ENCODE measurements at places on chromosomes 11 and 22.

- no peaks in the 10 kb centered on the region for H3K27me3 ChIP-seq
- peaks cover 2% of the 10 kb centered on the region for H3K4me1 ChIP-seq
- H3K27ac ChIP-seq, result no peak overlapping the region
- H3K4me3 ChIP-seq, result no peak overlapping the region
- no peaks in the 10 kb centered on the region for H3K36me3 ChIP-seq
- DNase-seq, result no peak
Measured at GRCh38 chr22:43210631-43211515, 23.9 kb upstream of the TTLL12 start.

- no peaks in the 10 kb centered on the region for H3K27me3 ChIP-seq
- H3K4me3 ChIP-seq, result no peak overlapping the region
- peaks cover 10% of the 10 kb centered on the region for H3K36me3 ChIP-seq
Measured at GRCh38 chr11:46522682-46523281, 71.0 kb downstream of the AMBRA1 start.

GRCh38 chr11:6681949-6682348 lies 1.2 kb downstream of the MRPL17 start:
- H3K27ac ChIP-seq, result peak overlapping the region; percentile 100
- H3K4me1 ChIP-seq, result peaks cover 29% of the 10 kb centered on the region

GRCh38 chr22:27476729-27477128 lies 324.8 kb downstream of the MN1 start:
- H3K4me3 ChIP-seq, result no peak overlapping the region
- no peaks in the 10 kb centered on the region for H3K27me3 ChIP-seq
- no peaks in the 10 kb centered on the region for H3K36me3 ChIP-seq

GRCh38 chr11:9277176-9277575 lies 12.0 kb upstream of the DENND5A start:
- H3K36me3 ChIP-seq, result no peaks in the 10 kb centered on the region
- no peak overlapping the region for H3K4me3 ChIP-seq

DNA sequence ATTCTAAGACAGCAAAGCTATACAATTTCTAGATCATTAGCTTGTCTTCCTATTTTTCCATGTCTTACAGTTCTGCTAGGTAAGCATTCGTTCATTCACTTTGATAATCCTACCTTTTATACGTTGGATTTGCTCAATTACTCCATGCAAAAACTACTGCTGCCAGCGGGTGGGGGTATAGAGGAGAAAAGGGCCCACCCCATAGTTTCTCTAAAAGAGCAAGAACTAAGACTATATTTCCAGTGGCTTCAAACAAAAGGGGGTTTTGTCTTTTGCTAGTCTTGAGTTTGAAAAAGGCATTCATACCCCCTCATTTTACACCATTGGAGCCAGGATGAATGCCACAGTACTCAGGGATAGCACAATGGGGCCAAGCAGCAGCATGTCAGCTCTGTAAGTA lies 155.7 kb downstream of the WT1 start:
- H3K4me3 ChIP-seq, result no peak overlapping the region
- DNase-seq, result no peak
- H3K27ac ChIP-seq, result no peak overlapping the region
- no peaks in the 10 kb centered on the region for H3K36me3 ChIP-seq
- no peaks in the 10 kb centered on the region for H3K4me1 ChIP-seq
- H3K27me3 ChIP-seq, result peaks cover 23% of the 10 kb centered on the region

DNA sequence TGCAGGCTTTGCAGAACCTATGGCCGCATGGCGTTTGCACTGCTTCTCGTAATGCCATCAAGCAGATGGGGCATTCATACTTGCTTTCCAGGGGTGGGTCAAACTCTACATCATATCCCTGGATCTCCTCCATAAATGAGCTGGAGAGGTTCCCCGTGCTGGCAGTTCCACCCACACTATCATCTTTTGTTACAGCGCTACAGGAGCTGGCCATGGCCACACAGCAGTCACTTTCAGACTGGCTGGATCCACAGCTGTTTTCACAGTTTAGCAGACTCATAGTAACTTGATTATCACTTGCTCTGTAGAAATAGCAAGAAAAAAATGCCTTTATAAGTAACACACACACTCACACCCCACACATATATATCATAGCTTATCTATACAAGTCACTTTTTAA lies 8.8 kb downstream of the TRAF6 start:
- no peaks in the 10 kb centered on the region for H3K27me3 ChIP-seq
- H3K36me3 ChIP-seq, result peaks cover 11% of the 10 kb centered on the region
- no peak for DNase-seq
- H3K4me1 ChIP-seq, result peaks cover 32% of the 10 kb centered on the region
- no peak overlapping the region for H3K27ac ChIP-seq

GRCh38 chr11:127726367-127726766 lies 725.8 kb upstream of the KIRREL3 start:
- no peak overlapping the region for H3K4me3 ChIP-seq
- no peaks in the 10 kb centered on the region for H3K27me3 ChIP-seq
- no peaks in the 10 kb centered on the region for H3K36me3 ChIP-seq
- no peak overlapping the region for H3K27ac ChIP-seq
- DNase-seq, result no peak

DNA sequence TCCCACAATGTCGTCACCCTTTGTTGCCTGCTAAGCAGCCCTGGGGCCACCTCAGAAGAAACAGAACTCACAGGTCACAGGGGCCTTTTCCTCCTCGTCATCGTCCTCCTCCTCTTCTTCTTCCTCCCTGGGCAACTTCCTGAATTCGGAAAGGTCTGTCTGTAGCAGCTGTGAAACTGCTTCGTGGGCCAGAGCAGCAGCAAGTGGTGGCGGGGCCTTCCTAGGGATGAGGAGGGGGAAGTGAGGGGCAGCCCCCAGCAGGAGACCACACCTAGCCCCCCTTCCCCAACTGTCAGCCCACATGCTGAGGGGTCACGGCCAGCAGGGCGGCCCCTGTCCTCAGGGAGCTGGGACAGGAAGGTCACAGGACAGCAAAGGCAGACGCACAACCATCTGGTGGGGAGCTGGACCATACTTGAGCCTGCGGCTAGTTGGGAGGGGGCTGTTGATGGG lies 13.2 kb downstream of the PPM1F start:
- no peaks in the 10 kb centered on the region for H3K27me3 ChIP-seq
- H3K4me3 ChIP-seq, result peak overlapping the region; percentile 8
- H3K4me1 ChIP-seq, result peaks cover 50% of the 10 kb centered on the region
- peak overlapping the region; percentile 18 for H3K27ac ChIP-seq
- no peak for DNase-seq

DNA sequence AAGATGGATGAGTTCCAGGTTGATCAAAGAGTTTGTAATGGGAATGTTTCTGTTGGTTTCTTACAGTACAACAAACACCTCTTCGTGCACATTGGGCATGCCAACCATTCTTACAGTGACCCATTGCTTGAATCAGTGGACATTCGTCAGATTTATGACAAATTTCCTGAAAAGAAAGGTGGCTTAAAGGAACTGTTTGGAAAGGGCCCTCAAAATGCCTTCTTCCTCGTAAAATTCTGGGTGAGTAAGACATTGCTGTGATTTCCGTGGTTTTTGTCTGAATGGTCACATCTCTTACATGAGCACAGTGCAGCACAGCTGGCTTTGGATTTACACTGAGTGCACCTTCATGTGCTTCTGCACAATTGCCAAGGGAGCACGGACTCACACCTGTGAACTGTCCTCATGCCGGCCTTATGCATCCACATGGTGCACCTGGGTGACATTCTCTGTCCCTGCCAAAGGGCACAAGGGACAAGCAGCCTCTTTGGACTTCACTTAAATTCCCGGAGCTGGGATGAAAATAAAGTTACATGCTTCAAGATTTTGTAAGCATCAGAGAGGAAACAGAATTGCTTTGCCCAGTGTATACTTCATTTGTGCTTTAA lies 107.1 kb upstream of the RASSF10 start:
- no peaks in the 10 kb centered on the region for H3K4me1 ChIP-seq
- no peak overlapping the region for H3K27ac ChIP-seq
- no peaks in the 10 kb centered on the region for H3K36me3 ChIP-seq
- H3K4me3 ChIP-seq, result no peak overlapping the region
- DNase-seq, result no peak

DNA sequence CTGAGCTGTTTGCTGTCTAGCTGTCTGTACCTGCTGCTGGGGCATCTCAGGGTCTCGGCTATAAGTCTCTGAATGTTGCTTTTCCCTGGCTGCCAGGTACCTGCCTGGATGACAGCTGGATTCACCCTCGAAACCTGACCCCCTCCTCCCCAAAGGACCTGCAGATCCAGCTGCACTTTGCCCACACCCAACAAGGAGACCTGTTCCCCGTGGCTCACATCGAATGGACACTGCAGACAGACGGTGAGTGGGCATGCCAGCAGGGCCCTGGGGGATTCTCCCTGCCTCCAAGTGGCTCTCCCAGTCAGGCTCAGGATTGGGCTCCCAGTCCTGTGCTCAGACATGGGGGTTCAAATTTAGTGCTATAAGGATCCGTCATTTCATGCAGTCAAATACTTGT lies 12.9 kb downstream of the IL17RA start:
- H3K36me3 ChIP-seq, result peaks cover 45% of the 10 kb centered on the region
- no peaks in the 10 kb centered on the region for H3K27me3 ChIP-seq
- no peak overlapping the region for H3K4me3 ChIP-seq
- no peak overlapping the region for H3K27ac ChIP-seq
- H3K4me1 ChIP-seq, result peaks cover 84% of the 10 kb centered on the region

DNA sequence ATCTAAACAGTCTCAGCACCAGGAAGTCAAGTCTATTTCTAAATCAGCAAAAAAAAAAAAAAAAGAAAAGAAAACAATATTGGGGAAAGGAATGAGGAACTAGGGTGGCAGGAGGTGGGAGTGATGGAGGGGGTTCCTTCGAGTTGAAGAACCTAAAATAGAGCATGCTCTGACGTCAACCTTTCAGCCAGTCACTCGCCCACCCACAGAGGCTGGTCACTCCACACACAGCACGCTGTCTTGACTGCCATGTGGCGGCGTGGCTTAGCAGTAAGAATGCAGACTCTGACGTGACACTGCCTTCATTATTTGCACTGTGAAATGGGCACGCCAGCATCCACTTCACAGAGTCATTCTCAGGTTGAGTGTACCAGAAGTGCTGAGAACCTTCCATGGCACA lies 48.3 kb downstream of the LARGE1 start:
- H3K27ac ChIP-seq, result no peak overlapping the region
- H3K4me3 ChIP-seq, result no peak overlapping the region
- H3K36me3 ChIP-seq, result no peaks in the 10 kb centered on the region
- no peaks in the 10 kb centered on the region for H3K4me1 ChIP-seq
- no peak for DNase-seq

GRCh38 chr11:79438631-79439409 lies 2.0 kb downstream of the TENM4 start:
- H3K4me1 ChIP-seq, result peaks cover 13% of the 10 kb centered on the region
- peaks cover 2% of the 10 kb centered on the region for H3K36me3 ChIP-seq
- no peak for DNase-seq
- H3K4me3 ChIP-seq, result no peak overlapping the region
- H3K27ac ChIP-seq, result no peak overlapping the region

- peaks cover 5% of the 10 kb centered on the region for H3K36me3 ChIP-seq
- H3K27ac ChIP-seq, result no peak overlapping the region
- DNase-seq, result no peak
Measured at GRCh38 chr11:123616505-123617198, 37.8 kb downstream of the SCN3B start.

GRCh38 chr22:25064894-25065560 lies 112.5 kb downstream of the KIAA1671 start:
- no peak for DNase-seq
- no peak overlapping the region for H3K27ac ChIP-seq
- no peaks in the 10 kb centered on the region for H3K36me3 ChIP-seq

- no peaks in the 10 kb centered on the region for H3K4me1 ChIP-seq
- no peaks in the 10 kb centered on the region for H3K36me3 ChIP-seq
- no peak for DNase-seq
- no peak overlapping the region for H3K4me3 ChIP-seq
- no peak overlapping the region for H3K27ac ChIP-seq
Measured at GRCh38 chr11:19769820-19770219, 57.2 kb downstream of the NAV2 start.

DNA sequence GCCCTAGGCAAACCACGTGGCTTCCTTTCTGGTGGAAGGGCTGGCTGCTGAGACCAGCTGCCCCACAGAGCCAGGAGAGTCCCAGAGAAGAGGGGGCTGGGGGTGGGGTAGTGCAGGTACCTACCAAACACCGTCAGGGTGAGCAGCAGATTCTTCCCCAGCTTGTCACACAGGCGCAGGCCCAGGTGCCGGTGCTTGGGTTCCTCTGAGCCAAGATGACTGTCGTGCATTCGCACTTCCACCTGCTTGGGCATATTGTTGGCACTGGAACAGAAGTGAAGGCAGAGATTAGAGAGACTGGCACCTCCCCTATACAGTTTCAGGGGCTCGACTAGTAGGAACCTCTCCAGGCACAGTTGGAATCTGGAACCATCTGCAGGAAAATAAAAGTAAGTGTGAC lies 102.1 kb downstream of the SLC1A2 start:
- no peak overlapping the region for H3K27ac ChIP-seq
- H3K4me3 ChIP-seq, result no peak overlapping the region
- peaks cover 28% of the 10 kb centered on the region for H3K4me1 ChIP-seq
- H3K36me3 ChIP-seq, result no peaks in the 10 kb centered on the region
- DNase-seq, result no peak

DNA sequence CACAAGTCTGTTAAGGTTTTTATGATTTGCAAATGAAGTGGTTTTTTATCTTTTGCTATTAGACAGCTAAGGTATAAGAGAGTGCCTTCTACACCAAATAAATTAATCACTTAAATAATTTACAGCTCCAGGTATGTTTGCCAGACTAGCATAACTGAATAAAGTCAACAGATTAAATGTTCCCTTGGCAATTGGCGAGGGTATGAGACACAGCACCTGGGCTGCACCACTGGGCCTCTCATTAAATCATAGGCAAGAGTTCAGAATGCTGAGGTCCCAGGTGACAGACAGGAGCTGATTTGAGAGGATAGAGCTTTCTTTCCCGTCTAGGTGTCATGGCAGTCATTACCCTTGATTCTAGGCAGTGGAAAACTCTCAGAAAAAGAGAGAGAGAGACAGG lies 62.6 kb upstream of the WT1 start:
- no peaks in the 10 kb centered on the region for H3K36me3 ChIP-seq
- H3K27me3 ChIP-seq, result no peaks in the 10 kb centered on the region
- no peaks in the 10 kb centered on the region for H3K4me1 ChIP-seq
- no peak for DNase-seq
- no peak overlapping the region for H3K27ac ChIP-seq
- no peak overlapping the region for H3K4me3 ChIP-seq

DNA sequence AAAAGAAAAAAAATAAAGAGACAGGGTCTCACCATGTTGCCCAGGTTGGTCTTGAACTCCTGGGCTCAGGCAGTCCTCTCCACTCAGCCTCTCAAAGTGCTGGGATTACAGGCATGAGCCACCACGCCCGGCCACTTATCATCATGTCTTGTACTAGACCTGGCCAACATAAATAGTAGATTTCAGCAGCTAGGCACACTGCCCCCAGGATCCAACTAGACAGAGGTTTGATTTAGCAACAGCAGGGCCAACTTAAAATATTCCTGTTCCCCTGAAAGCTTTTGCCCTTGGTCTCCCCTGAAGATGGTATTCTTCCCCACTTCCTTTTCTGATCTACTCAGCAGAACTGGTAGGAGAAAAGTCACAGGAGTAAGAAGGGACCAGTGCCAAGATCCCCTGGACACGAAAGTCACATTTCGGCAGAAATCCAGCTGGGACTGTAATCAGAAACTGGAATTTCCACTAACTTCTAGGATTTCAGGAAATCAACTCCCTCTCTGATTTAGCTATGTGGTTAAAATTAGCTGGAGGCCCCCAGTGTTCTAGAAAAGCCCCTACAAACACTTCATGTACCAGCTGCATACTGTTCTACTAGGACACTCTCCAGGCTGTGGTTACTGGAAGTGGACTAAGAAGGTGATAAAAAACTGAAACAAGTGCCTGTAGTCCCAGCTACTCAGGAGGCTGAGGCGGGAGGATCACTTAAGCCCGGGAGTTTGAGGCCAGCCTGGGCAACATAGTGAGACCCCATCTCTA lies 8.9 kb upstream of the PPP2R1B start:
- H3K4me3 ChIP-seq, result no peak overlapping the region
- H3K4me1 ChIP-seq, result peaks cover 5% of the 10 kb centered on the region
- no peaks in the 10 kb centered on the region for H3K36me3 ChIP-seq

Data from activated naive CD8-positive, alpha-beta T cell treated with anti-CD3 and anti-CD28 coated beads, Interleukin-2, amount 50 U/mL, for 24 hours (primary cell).